ENCODE measurements at places on chromosomes 12 and 14.

DNA sequence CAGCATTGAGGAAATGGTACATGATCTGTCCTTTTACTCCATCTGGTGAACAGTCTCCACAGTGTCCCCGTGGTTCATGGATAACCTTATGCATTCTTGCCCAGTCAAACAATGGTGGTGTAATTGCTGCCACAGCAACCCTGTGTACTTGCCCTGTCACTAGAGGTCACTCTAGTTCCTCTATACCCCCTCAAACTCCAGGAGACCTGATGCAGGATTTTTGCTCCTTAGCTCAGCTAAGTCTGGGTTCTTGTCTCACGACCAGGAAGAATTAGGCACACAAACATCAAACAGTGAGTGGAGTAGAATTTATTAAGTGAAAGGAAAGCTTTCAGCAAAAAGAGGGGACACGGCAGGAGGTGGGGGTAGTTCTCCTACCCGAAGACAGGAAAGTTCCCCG, 24.7 kb upstream of the EEA1 start:
- DNase-seq, result no peak

DNA sequence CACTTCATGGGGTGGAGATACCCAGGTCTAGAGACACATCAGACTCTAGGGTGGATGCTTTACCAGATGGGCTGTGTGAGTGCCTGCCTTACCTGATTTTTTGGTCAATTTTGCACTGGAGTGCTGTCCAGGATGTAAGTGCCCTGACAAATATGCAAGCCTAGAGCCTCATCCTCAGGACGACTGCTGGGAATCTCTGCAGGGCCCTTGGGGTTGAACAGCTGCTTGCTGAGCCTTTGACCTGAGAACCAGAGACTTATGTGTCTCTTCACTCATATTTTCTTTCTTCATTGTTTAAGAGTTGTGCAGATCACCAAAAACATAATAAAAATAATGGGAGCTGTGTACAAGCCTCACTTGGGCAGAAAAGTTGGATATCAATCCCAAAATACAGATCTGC, 551.5 kb upstream of the ATP2B1 start:
- DNase-seq, result no peak

DNA sequence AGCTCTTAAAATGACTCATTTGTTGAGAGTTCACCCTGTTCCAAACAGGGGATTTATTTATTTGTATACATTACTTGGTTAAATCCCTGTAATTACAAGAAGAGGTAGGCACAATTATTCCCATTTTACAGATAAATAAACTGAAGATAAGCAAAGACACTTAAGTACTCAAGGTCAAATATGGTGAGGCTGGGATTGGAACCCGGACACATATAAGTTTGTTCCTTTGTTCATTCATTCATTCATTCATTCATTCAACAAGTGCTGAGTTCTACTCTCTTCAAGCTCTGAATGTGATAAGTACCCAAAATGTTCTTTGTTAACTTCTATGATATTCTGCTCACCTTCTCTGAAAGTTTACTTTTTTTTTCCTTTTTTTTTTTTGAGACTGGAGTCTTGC, 2.4 kb upstream of the TRIM9 start:
- DNase-seq, result no peak

- no peak for DNase-seq
These were observed 22.4 kb downstream of the SLC7A8 start for GRCh38 chr14:23160924-23161522.

DNA sequence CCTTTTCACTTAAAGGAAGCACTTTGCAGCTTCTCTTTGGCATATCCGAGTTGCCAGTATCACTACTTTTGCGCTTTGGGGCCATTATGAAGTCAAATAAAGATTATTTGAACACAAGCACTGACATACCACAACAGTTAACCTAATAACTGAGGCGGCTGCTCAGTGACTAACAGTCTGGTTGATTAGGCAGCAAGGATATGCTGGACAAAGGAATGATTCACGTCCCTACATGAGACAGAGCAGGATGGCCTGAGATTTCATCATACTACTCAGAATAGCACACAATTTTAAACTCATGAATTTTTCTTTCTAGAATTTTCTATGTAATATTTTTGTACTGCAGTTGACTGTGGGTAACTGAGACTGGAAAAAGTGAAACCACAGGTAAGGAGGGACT, 56.9 kb upstream of the E2F7 start:
- DNase-seq, result no peak

GRCh38 chr12:91877456-91878235, 268.0 kb downstream of the BTG1 start:
- no peak for DNase-seq

DNA sequence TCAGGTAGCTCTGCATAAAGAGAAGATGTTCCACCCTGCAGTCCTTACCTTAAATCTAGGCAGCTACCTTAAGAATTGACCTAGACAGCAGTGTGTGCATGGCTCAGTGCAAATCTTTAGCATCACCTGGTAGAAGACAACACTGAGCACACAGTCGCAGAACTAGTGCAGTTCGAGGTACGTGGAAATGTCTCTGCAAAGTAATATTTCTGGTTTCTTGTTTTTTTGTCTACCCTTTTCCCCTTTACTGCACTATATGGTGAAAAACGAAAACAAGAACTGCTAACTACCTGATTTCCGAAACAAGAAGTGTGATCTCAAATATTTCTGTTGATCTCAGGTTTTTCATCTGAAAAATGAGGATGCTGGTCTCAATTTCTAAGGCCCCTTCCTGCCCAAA, 82.5 kb downstream of the ETV6 start:
- DNase-seq, result no peak

DNA sequence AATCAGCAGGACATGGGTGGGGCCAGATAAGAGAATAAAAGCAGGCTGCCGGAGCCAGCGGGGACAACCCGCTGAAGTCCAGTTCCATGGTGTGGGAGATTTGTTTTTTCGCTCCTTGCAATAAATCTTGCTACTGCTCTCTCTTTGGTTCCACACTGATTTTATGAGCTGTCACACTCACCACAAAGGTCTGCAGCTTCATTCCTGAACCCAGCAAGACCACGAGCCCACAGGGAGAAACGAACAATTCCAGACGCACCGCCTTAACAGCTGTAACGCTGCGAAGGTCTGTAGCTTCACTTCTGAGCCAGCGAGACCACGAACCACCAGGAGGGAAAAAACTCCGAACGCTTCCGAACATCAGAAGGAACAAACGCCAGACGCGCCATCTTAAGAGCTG, 2.8 kb upstream of the CNIH1 start:
- peak; percentile 47 for DNase-seq

DNA sequence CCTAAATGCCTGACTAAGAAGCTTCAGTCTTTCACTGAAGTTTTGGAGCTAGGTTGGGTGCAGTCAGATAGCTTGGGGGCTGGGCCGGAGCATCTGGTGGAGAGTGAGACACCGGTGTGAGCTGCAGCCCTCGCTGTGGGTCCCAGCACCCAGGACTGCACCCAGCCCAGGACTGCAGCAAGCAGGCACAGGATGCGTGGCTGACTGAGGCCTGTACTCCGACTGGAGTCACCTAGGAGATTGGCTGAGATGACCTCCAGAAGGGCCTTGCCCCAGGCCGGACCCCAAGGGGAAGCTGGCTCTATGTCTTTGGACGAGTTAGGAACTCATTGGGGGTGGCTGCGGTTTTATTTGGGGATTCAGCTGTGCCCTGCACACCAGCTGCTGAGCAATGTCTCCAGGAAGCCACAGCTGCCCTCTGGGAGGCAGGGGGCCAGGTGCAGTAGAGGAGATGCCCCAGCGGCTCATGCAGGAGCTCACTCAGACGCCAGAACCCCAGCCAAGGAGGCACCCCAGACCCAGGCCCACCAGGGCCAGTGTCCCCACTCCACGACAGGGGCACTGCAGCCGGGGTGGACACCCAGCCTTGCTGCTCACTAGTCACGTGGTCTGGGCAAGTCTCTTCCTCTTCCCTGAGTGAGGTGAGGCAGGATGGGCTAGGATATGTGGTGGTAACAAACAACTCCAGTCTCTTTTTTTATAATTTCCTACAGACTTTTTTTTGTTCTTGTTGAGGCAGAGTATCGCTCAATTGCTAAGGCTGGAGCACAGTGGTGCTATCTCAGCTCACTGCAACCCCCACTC, 31.8 kb upstream of the RCOR1 start:
- DNase-seq, result no peak

DNA sequence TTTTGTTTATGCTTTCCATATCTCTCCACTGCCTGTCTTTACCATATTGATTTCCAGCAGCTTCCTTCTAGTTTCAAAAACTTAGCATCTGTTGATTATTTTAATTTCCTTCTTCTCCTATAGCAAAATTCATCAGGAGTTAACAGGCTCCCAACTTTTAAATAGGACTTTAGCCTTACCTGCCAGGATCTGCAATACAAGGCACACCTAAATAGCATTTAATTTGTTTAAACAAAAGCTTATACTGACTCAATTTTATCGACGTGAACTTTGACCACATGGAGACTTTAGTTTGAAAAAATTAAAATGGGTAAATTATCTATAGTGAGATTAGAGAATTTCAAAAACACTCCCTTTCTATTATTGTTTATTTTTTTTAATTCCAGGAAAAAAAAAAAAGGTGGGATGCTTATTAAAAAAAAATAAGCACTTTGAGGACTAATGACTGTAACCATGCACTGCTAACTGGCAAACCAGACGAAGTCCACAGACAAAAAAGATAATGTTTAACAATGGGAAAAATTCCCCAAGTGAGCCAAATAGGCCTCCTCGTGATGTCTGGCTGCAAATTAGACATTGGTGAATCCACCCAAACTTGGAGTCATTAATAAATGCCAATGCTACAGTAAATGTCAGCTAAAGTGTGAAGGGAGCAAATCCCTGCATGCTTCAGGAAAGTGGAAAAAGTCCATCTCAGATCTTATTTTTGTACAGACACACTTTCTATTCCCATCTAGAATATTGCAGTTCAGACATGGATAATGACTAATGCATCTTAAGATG, 40.7 kb downstream of the RMST start:
- no peak for DNase-seq

DNA sequence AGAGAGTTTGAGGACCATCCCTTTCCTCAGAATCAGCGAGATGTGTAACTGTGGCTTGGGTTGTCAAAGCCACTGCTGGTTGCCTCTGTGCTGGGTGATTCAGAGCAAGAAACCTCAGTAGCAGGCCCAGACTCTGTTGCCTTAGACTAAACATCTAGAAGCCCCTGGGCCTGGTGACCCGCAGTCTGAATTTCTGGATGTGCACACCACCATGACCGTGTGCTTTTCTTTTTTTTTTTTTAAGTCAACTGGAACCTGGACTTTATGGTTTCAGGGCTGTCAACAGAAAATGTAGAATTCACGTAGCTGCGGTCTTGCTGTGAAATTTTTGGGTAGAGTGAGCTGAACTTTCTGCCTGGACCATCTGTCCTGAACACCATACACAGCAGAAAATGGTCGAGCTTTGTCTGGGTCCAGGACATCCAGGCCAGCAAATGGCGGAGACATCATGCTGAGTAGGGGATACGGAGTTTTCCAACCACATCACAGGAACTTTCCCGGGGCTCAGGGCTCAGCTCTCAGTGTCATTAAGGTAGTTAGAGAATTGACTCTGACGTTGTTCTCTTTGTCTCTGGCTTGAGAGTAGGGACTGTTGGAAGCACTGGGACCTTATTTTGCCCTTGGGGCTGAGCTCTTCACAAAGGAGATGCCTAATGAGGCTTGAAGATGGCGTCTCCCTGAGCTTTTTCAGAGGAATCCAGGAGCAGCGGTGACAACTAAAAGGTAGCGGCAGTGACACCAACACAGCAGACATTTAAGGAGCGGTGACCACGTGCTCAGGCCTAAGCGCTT, 23.0 kb upstream of the BATF start:
- no peak for DNase-seq

DNA sequence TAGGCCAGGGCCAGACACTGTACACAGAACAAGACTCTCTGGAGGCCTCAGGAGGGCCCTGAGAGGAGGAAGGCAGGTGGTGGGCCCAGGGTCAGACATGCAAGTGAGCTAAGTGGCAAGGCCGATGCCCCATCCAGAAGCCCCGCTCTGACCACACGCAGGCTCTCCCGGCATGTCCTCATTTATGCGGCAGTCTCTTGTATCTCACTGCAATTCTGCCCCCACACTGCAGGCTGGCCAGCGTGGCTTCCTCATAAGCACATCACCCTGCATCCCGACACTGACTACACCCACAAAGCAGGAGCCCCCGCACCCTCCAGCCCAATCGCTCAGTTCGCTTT, 17.5 kb downstream of the SSH1 start:
- no peak for DNase-seq

GRCh38 chr12:3123729-3124128, 46.5 kb downstream of the TSPAN9 start:
- no peak for DNase-seq

DNA sequence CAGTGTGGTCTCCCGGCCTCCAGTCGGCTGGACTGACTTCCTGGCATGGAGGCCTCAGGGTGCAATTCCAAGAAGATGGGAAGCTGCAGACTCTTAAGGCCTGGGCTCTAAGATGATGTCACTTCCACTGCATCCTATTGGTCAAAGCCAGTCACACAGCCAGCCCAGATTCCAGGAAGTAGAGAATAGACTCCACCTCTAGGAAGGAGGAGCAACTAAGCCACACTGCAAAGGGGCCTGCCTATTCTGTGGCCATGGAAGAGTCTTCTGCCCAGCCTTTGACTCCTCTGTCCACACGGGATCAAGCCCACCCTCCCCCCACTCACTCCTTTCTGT, 103.9 kb upstream of the RFLNA start:
- DNase-seq, result no peak

DNA sequence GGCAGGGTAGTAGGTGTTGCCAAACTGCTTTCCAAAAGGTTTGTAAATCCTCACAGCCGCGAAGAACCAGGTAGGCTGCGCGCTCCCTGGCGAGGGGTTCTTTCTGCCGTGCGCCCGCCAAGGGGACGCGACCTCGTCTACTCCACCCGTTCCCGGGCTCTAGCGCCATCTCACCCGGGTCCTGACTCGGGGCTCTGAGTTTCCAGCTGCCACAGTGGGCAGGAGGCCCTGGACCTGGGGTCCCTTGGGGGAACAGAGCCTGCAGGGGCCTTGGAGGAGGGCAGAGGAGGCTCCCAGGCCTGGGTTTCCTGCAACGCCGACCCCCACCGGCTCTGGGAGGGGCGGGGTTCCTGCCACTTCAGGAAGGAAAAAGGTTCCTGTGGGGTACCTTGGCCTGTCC, 706 bp downstream of the ANHX start:
- DNase-seq, result no peak

- peak; percentile 29 for DNase-seq
These were observed 182.9 kb upstream of the SLC38A2 start for GRCh38 chr12:46555406-46555852.

GRCh38 chr12:46154221-46154985, 114.4 kb downstream of the SLC38A1 start:
- no peak for DNase-seq

Measured in left renal pelvis (tissue), 4 donors.